Ureter (tissue), 1 donor: ENCODE measurements at places on chromosomes 13 and 19.

DNA sequence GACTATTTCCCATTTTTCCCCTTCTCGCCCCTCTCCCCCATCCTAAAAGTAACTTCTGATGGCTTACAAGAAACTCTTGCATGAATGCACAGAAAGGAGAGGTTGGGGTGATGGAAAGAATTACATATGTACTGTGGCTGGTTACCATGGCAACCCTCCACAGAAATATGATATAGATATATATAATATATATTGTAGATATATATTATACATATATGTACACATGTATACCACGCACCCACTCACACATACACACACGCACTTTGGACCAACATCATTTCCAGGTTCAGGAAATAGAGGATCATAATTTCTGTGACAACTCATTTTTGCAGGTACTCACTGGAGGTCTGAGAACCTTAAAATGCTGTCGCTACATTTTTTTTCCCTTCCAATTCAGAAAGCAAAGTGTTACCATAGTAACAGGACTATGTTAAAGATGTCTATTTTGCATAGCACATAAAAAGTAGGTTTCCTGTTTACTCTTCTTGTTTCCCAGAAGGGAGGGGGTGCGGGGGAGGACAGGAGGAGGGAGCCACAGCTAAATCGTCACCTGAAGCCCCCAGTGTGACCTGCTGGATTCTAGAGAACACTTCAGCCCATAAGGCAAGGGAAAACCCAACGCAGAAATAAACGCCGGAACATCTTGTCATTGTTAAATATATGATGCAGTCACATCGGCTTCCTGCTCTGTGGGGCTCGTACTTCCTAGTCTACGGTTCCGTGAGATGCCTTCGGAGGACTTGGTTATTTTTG is 44.7 kb downstream of the EFNB2 start:
- DNase-seq, result no peak

DNA sequence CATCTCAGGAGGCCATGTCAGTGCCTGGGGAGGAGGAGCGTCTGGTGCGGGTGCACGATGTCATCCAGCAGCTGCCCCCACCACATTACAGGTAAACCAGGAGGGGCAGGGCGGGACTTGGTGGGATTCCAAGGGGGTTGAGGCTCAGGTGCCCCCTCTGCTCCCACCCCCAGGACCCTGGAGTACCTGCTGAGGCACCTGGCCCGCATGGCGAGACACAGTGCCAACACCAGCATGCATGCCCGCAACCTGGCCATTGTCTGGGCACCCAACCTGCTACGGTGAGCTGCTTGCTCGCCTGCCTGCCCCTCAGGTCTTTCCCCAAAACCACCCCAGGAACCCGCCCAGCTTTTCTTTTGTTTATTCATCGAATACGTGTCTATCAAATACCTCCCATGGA is 7.2 kb downstream of the ARHGAP33 start:
- no peak for DNase-seq

- no peak for DNase-seq
These were observed 40.1 kb downstream of the SLC7A9 start for GRCh38 chr19:32829345-32829896.

- DNase-seq, result no peak
These were observed 104.8 kb upstream of the UBL3 start for GRCh38 chr13:29955137-29955650.

DNA sequence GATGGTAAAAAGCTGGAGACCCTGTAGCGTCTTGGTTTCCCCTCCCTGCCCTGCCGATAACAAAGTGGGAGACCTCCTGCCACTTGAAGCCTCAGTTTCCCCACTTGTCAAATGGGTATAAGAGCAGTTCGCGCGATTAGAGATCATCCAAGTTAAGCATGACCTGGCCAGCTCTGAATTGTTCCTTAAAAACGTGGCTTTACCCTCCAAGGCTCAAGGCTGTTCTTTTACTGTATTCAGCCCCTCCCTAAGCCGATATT is 421 bp downstream of the TNPO2 start:
- no peak for DNase-seq

DNA sequence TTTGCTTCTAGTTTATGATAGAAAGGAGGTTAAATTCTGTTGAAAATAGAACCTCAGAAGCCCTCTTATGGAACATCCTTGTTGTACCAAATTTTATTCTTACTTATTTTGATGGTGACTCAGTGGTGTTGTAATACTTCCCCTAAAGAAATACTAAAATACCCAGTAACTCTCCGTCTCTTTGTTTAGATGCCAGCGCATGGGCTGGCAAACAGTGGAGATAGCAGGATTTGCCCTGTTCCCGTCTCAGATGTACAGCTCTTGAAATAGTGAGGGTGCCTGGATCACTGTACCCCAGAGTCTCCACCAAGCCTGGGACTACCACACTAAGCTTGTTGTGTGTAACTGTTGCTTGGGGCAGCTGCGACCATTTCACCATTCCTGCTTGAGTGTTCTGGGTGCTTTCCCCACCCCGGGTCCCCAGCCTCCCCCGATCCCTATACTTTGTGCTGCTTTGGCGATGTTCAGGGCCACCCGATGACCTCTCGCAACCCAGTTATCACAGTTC is 67.0 kb upstream of the TEX29 start:
- DNase-seq, result no peak

DNA sequence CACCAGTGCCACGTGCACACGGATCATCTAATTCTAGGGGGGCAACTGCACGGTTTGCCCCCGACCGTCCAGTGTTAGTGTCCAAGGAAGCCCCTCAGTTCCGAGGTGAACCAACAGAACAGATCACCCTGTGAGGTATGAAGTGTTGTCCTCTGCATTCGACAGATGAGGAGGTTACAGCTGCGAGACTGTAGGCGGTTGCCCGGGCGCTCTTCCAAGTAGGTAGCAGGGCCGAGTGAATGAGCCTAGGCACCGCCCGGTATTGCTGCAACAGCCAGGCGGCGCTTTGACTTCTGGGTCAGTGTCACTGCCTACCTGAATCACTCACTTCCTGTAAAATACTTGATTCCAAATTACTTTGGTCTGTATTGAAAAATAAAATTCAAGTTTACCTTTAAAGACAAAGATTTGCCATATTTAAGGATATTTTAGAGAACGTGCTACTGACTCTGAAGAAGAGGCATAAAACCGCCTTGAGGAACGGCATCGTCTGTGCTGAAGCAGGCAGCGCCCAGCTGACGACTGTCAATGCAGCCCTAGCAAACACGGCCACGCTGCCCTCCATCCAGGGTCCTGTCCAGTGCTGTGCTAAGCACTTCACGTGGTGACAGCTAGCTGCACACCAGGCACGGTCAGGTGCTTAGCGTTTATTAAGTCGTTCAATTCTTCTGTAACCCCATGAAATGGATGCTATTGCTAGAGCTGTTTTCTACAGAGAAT is 19.3 kb upstream of the RASA3 start:
- no peak for DNase-seq

- no peak for DNase-seq
These were observed 24.9 kb upstream of the TPM4 start for GRCh38 chr19:16051254-16052025.

- no peak for DNase-seq
These were observed 933.4 kb downstream of the SLITRK6 start for GRCh38 chr13:84865783-84866221.

GRCh38 chr13:80374444-80374843 is 33.5 kb upstream of the SPRY2 start:
- no peak for DNase-seq

- DNase-seq, result no peak
These were observed 459.2 kb downstream of the MYO16 start for GRCh38 chr13:109088624-109088917.

GRCh38 chr13:44817131-44817671 is 172.1 kb downstream of the NUFIP1 start:
- no peak for DNase-seq

DNA sequence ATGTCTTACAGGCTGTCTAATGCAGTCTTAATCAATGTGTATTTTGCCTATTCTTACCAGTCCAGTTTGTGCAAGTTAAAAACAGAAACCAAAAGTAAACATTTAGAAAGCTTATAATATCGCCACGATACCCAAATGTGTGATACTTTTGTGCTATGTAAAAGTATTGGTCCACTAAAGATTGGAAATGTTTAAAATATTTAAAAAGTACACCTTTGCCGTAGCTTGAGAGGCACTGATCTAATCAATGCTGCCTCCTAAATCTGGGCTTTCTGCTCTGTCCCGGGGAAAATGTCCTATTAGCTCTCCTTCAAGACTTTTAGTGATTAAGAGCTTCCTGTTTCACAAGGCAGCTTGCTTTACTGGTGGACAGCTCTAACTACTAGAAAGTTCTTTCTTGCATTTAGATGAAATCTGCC is 64.7 kb downstream of the DNAJC15 start:
- no peak for DNase-seq

- no peak for DNase-seq
These were observed 459.2 kb downstream of the FGF14 start for GRCh38 chr13:101942535-101943157.

DNA sequence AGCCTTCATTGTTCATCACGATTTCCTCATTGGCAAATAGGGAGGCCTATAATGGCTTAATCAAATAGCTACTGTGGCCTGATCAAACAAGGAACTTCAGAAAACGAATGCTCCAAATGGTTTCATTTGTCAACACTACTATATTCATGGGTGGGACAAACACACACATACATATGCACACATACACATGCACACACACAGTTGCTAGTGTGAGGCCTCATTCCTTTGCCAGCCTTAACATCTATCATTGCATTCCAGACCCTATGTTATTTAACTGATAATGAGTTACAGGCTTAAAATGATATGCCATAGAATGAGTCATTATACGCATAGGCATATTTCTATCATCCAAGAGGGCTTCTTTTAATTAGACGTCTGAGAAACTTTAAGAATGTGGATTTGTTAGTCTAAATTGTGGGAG is 140.2 kb downstream of the KLF5 start:
- DNase-seq, result no peak

GRCh38 chr19:51676566-51677083 is 16.5 kb upstream of the SPACA6 start:
- no peak for DNase-seq

- no peak for DNase-seq
These were observed 145.4 kb upstream of the MYO16 start for GRCh38 chr13:108483981-108484380.

DNA sequence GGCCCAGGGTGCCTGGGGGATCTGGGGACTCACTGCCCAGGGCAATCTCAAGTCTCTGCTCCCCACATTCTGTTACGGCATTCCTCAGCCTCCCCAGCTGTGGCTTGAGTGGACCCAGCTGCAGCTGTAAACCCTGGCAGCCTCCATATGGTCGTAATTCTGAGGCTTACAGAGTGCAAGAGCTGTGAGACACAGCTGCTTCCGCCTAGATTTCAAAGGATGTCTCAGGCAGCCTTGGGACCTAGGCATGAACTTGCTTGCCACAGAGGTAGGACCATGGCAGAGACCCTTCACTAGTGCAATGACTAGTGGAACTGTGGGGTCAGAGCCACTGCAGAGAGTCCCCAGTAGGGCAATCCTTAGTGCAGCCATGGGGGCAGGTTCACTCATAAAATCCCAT is 297.5 kb downstream of the ENOX1 start:
- DNase-seq, result no peak

DNA sequence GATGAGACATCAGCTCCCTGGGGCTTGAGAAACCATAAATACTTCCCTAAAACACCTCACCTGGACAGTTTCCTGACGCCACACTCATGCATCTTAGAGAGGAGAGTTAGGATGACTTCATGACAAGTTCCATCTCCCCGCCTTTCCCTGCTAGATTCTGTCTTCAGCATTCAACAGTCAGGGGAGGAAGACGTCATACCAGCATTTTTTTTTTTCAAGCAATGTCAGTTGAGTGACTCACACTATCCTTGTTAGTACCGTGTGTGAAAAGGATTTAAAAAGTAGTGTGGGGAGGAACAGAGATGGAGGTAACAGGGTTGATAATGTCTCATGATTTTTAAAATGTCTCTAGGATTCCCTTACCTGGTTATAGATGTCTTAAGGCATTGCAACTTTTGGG is at the start of gene OR7D2:
TSS of gene OR7D2 (plus strand) at position 79 of the 400 bp plus-strand sequence. CDS start 6,803 bp downstream, outside the sequence.
- no peak for DNase-seq

DNA sequence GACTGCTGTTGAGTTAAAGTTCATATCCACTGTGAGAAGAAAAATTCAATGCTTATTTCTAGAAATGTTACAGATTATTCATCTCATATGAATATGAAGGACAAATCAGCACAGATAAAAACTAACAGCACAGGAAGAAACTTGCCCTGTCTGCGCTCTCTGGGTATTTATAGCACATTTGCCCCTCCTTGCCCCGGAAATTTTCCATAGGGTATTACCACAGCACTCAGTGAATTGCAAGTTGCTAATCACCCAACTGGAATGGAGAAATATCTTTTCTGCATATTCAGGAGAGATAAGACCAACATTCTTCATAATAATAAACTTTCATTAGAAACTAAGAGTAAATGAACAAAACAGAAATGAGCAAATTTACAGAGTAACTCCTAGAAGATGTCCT is 318.0 kb upstream of the KLF12 start:
- no peak for DNase-seq

DNA sequence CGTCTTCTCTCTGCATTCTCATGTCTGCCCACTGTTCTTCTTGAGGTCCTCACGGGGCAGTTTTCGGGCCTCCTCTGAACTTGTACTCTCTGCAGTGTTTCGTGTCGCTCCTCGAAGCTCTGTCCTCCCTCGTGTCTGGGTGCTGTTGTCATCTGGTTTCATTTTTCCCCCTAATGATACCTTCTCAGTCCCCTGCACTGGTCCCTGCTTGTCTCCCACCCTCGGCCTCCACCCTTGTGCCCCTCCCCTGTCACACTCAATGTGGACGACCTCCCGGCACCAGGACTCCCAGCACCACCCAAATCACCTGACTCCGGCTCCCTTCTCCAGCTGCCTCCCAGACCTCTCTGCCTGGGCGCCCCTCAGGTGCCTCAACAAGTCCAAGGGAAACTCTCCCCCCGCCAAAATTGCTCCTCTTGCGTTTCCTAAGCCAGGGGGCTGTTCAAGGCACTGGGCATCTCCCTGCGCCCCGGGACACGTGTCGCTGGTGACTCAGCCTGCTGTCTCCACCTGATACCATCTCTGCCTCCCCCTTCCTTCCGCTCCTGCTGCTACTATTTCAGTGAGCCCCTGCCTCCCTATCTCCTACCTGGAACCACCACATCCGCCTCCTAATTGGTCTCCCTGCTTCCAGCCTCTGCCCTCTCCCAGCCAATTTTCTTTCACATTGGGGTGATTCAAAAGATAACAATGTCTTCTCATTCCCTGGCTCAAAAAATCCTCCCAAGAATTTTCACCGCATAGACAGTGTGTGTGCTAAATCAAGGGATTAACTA is 49.5 kb downstream of the RFX2 start:
- peak; percentile 76 for DNase-seq

GRCh38 chr19:31560086-31561060 is 211.1 kb upstream of the TSHZ3 start:
- no peak for DNase-seq

GRCh38 chr19:34188408-34188807 is 16.1 kb downstream of the LSM14A start:
- no peak for DNase-seq

- no peak for DNase-seq
These were observed 7.0 kb downstream of the PRSS57 start for GRCh38 chr19:688214-688613.

GRCh38 chr19:2026770-2027169 is 11.3 kb upstream of the BTBD2 start:
- no peak for DNase-seq
